Naive thymus-derived CD4-positive, alpha-beta T cell (primary cell): ENCODE measurements at places on chromosomes 11 and 22. TPM values are rescaled to one million over a fixed set of nuclear protein-coding genes. Genes with fewer than 3 reads are reported as not detected.
A peak's percentile ranks its signal among the peaks of the same experiment; 100 is the strongest.

- no peak for DNase-seq
- H3K36me3 ChIP-seq, result no peaks in the 10 kb centered on the region
- H3K4me1 ChIP-seq, result no peaks in the 10 kb centered on the region
Measured at GRCh38 chr11:60145677-60146076, 37.2 kb downstream of the MS4A6A start.

MS4A4E gene
- 2.1 TPM for total RNA-seq

- DNase-seq, result no peak
- H3K27me3 ChIP-seq, result no peaks in the 10 kb centered on the region
- no peak overlapping the region for H3K4me3 ChIP-seq
- H3K4me1 ChIP-seq, result peaks cover 15% of the 10 kb centered on the region
- H3K27ac ChIP-seq, result no peak overlapping the region
Measured at GRCh38 chr11:96145163-96145585, 197.8 kb downstream of the MAML2 start.

APOBEC3H gene
- total RNA-seq, result not detected

IGSF9B gene
- total RNA-seq, result 19.3 TPM

UBE2L6 gene
- 61.7 TPM for total RNA-seq

DNA sequence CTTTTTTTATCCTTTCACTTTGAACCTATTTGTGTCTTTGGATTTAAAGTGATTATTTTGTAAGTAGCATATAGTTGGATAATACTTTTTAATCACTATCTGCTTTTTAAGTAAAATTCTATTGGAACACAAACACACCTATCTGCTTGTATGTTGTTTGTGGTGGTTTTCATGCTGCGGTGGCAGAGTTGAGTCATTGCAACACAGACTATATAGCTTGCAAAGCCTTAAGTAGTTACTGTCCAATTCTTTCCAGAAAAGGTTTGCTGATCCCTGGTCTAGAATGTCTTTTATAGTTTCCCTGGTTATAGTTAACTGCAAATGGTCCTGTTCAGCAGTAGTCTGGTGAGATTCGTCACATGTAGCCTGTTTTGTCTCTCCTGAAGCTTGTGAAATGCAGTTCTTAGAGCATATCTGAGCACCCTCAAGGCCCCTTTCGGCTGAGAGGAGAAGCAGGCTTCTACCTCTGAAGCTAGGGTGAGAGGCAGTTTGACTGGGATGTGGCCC lies 21.5 kb downstream of the SHANK3 start:
- H3K36me3 ChIP-seq, result no peaks in the 10 kb centered on the region
- no peaks in the 10 kb centered on the region for H3K4me1 ChIP-seq
- H3K27me3 ChIP-seq, result no peaks in the 10 kb centered on the region
- no peak overlapping the region for H3K27ac ChIP-seq

GRCh38 chr22:49436056-49436455 lies 391.6 kb downstream of the BRD1 start:
- H3K27ac ChIP-seq, result no peak overlapping the region
- H3K4me1 ChIP-seq, result no peaks in the 10 kb centered on the region
- H3K36me3 ChIP-seq, result no peaks in the 10 kb centered on the region
- no peak for DNase-seq
- no peak overlapping the region for H3K4me3 ChIP-seq

DNA sequence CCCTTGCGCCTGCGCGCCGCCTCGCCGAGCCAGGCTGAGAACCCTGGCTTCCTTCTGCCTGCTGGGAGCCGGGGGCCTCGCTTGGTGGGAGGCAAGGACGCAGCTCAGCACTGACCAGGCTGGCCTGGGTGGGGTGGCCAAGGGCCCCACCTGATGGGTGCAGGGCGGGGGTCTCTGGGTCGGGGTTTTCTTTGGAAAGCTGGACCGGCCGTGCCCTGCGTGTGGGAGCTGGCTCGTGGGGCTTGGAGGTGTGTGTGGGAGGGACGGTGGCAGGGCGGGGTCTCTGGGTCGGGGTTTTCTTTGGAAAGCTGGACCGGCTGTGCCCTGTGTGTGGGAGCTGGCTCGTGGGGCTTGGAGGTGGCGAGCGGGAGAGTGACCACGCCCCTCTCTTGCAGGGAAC lies 6.2 kb downstream of the GRAMD4 start:
- no peak overlapping the region for H3K4me3 ChIP-seq
- DNase-seq, result no peak
- H3K27me3 ChIP-seq, result no peaks in the 10 kb centered on the region
- no peak overlapping the region for H3K27ac ChIP-seq
- H3K36me3 ChIP-seq, result no peaks in the 10 kb centered on the region

TMEM86A gene
- total RNA-seq, result 5.6 TPM

DNA sequence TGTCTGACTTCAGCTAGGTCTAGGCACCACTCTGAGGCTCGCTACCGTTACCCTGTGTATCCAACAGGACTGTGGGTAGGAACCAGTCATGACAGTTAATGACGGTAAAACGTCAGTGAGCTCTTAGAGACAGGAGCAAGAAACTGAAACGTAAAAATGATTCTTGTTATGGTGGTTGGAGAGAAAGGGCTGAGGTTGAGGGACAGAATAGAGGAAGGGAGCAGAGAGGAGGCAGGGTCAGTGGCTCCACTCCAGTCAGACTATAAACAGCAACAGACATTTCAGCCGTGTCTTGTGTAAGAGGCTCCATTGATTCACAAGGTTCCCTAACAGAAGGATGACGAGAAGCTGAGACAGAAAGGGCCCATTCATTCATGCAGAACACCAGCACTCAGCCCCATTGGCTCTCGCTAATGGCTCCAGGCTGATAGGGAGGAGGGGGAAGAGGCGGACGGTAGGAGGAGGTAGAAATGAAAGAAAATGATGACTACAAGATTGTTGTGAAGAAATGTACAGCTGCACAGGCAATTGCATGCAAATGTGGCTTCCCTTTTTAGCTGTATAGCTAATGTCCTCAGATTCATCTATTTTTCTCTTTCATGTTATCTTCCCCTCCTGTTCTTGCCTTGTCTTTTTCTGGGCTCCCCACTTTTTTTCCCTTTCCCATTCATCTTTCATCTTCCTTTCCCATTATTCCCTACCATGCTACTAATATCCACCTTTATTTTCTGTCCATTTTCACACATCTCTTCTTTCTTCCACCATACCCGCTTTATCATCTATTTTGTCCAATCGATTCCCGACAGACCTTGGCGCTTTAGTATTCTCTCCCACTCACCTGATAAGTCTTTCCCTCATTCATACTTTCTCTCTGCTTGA lies 34.3 kb downstream of the ETS1 start:
- H3K27me3 ChIP-seq, result no peaks in the 10 kb centered on the region
- no peak overlapping the region for H3K4me3 ChIP-seq
- H3K27ac ChIP-seq, result peak overlapping the region; percentile 20

DNA sequence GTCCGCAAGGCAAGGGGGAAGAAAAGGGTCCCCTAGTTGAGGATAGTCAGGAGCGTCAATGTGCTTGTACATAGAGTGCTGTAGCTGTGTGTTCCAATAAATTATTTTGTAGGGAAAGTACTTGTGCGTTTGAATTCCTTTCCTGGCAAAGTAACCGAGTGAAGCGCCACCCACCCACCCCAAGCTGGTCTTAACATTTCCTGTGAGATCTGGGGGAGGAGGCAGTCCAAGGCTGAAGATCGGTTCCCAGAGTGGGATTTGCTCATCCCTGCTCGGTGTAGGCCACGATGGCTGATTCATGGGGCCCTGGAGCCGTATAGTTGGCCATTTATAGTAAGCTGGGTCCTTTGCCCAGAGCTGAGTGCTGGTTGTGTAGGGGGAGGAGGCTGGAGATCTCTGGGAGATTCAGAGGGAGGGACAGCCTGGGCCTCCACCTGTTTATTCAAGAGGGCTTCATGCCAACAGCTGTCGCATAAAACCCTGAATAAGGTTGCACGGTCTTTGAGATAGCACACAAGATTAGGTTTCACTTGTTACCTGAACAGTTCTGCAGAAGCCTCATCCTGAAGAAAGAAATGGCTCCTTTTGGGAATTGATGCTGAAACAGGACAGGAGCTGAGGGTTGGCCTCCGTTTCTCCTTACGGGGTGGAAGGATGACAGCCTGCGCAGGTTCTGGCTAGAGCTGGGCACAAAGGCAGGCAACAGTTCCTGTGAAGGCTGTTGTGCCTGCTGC lies 2.4 kb downstream of the ATF4 start:
- H3K27ac ChIP-seq, result no peak overlapping the region
- peaks cover 9% of the 10 kb centered on the region for H3K36me3 ChIP-seq
- DNase-seq, result no peak
- no peaks in the 10 kb centered on the region for H3K27me3 ChIP-seq
- H3K4me3 ChIP-seq, result no peak overlapping the region

GRCh38 chr11:36313750-36314433 lies 17.8 kb downstream of the PRR5L start:
- no peak overlapping the region for H3K4me3 ChIP-seq
- DNase-seq, result no peak
- H3K27me3 ChIP-seq, result no peaks in the 10 kb centered on the region
- H3K27ac ChIP-seq, result no peak overlapping the region

DNA sequence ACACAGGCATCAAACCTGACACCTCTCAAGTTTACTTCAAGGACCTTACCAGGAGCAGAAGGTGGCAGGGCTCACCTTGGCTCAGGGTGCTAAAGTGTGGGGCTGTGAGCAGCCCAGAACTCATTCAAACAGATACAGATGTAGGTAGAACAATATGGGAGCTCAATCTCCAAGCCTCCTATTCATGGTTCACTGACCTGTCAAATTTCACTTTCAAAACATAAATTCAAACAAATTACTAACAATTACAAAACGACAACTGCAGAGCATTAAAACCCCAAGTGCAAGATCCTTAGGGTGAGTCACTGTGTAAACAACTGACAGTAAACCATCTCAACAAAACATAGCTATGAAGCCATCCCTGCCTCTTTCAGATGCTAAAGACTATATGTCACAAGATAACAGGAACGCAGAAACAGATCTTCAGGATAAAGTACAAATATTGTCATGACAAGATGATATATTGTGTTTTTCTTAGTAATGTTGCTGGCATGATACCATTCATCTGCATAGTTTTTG lies 303.5 kb upstream of the ANO3 start:
- DNase-seq, result no peak
- no peaks in the 10 kb centered on the region for H3K4me1 ChIP-seq
- H3K27ac ChIP-seq, result no peak overlapping the region
- no peaks in the 10 kb centered on the region for H3K27me3 ChIP-seq
- no peaks in the 10 kb centered on the region for H3K36me3 ChIP-seq
- no peak overlapping the region for H3K4me3 ChIP-seq

DNA sequence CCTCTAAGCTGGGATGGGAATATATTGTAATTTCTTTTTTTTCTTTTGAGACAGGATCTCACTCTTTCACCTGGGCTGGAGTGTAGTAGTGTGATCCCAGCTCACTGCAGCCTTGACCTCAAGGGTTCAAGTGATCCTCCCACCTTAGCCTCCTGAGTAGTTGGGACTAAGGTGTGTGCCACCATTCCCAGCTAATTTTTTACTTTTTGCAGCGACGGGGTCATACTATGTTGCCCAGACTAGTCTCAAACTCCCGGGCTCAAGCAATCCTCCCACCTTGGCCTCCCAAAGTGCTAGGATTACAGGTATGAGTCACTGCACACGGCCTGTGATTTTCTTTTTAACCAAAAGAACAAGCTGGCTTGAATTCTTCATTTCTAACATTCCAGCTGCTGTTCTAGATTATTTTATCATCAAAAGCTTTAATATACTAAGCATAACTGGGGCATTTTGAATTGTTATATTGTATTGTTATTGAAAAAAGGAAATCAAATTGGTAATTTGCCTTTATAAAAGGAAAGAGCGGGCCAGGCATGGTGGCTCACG lies 26.8 kb upstream of the PPP2R1B start:
- peaks cover 3% of the 10 kb centered on the region for H3K36me3 ChIP-seq
- H3K4me3 ChIP-seq, result no peak overlapping the region
- H3K4me1 ChIP-seq, result no peaks in the 10 kb centered on the region
- DNase-seq, result no peak

TNNT3 gene
- total RNA-seq, result 17.7 TPM

- no peak for DNase-seq
- H3K27me3 ChIP-seq, result no peaks in the 10 kb centered on the region
- H3K4me1 ChIP-seq, result no peaks in the 10 kb centered on the region
- H3K27ac ChIP-seq, result no peak overlapping the region
- no peak overlapping the region for H3K4me3 ChIP-seq
- H3K36me3 ChIP-seq, result no peaks in the 10 kb centered on the region
Measured at GRCh38 chr11:71895961-71896360, 17.7 kb downstream of the DEFB131B start.

DNA sequence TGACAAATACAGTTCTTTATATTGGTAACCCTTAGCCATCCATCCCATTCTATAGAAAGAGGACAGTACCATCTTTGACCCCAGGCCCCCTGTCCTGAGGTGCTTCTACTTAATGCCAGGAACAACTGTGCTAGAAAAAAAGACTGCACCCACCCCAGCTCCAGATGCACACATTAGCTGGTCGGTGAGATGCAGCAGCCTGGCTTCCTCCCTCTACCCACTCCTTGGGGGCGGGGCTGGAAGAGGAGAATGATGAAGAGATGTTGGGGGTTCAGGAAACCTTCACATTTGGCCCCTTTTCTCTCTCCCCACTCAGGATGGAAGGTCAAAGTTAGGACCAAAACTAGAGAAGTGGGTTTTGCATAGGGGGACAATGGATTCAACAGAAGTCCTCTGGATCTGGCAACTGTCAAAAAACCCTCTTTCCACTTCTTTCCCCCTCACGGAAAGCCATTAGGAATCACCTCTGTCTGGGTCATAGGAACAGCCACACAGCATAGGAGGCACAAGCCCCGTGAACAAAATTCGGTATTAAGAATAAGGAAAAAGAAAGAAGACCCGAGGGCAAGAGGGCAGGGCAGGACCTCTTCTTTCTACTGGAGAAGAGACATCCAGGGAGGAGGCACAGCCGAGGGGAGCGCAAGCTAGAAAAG lies 755 bp downstream of the NRIP3 start:
- no peaks in the 10 kb centered on the region for H3K36me3 ChIP-seq
- peaks cover 3% of the 10 kb centered on the region for H3K27me3 ChIP-seq
- H3K27ac ChIP-seq, result no peak overlapping the region

NEFH gene
- total RNA-seq, result 0.24 TPM

GRCh38 chr11:64711138-64711955 lies 11.7 kb downstream of the NRXN2 start:
- no peak for DNase-seq
- H3K4me1 ChIP-seq, result no peaks in the 10 kb centered on the region
- H3K4me3 ChIP-seq, result no peak overlapping the region
- H3K27me3 ChIP-seq, result no peaks in the 10 kb centered on the region
- no peaks in the 10 kb centered on the region for H3K36me3 ChIP-seq

GRCh38 chr22:25111579-25112517 lies 87.8 kb upstream of the CRYBB3 start:
- H3K4me3 ChIP-seq, result peak overlapping the region; percentile 87
- peaks cover 5% of the 10 kb centered on the region for H3K4me1 ChIP-seq
- peak overlapping the region; percentile 16 for H3K27ac ChIP-seq
- H3K36me3 ChIP-seq, result no peaks in the 10 kb centered on the region

GRCh38 chr11:44613153-44613552 lies 47.7 kb downstream of the CD82 start:
- H3K27me3 ChIP-seq, result no peaks in the 10 kb centered on the region
- no peak for DNase-seq
- no peaks in the 10 kb centered on the region for H3K36me3 ChIP-seq
- peaks cover 79% of the 10 kb centered on the region for H3K4me1 ChIP-seq
- H3K4me3 ChIP-seq, result no peak overlapping the region
